ENCODE measurements at places on chromosomes 5 and 9.
A peak's percentile ranks its signal among the peaks of the same experiment; 100 is the strongest.

DNA sequence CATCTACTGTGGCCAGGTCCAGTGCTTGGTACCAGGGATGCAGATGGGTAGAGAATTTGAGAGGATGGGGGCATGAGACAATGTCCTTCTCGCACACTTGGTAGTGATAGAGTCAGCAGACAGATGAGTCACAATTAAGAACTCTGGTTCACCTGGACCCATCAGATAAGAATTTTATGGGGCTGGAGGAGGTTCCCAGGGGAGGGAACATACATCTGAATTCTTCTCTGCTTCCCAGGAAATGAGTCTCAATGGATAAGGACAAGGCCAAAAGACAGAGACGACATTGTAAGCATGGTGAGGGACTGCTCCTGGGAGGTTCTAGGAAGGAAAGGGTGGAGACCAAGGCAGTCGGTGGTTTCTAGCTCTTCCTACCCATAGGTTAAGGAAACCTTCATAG is 5.3 kb downstream of the SLC4A9 start:
- no peak for DNase-seq

DNA sequence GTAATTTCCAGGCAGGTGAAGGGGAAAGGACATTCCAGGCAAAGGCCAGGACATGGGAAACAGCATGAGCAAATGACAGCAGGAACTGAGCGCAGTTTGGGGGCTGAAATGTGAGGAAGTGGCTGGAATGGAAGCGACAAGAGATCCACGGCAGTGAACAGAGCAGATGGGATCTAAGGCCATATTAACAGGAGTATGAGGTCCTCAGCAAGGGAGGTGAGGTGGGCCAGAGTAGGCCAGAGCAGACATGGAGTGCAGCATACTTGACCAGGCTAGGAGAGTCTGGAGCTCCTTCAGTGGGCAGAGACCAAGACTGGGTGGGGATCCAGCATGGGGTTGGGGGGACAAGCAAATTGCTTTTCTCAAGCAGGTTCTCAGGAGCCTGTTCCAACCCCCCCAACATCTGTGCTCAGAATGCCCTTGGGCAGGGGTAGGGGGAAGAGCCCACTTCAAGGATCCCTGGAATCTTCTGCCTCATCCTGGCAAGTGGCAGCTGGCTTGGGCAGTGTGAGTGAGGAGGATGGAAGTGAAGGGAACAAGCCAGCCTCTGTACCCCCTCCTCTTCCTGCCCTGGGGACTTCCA is 34.5 kb downstream of the DAB2IP start:
- DNase-seq = no peak

- DNase-seq = no peak
Observed at GRCh38 chr5:88613051-88613450, 269.9 kb downstream of the MEF2C start.

DNA sequence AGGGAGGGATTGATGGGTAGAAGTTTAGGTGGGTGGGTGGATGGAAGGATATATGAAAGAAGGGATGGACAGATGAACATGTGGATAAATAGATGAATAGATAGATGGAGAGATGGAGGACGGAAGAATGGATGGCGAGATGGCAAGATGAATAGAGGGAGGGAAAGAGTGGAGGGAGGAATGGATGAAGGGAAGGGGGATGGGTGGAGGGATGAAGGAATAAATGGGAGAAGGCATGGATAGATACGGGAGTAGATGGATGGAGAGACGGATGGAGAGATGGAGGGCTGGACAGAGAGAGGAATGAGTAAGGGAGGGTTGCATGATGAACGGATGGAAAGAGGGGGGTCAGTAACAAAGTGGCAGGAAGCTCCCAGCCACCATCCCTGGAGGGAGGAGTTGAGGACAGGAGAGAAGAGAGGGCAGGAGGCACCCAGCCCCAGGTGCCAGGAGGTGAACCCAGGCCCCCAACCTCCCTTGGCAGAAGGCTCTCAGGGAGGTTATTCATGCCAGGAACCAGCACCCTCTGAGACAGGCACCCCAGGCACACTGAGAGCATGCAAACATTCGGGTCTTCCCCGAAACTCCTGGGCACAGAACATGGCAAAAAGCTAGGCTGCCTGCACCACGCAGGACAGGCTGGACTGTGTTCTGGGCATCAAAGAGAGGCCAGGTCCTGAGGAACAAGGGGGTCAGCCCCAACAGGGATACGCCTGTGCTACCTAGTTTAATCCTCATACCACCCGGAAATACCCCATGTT is 9.1 kb downstream of the SARDH start:
- no peak for DNase-seq

GRCh38 chr5:134025786-134026185 is 21.0 kb upstream of the VDAC1 start:
- DNase-seq = no peak

DNA sequence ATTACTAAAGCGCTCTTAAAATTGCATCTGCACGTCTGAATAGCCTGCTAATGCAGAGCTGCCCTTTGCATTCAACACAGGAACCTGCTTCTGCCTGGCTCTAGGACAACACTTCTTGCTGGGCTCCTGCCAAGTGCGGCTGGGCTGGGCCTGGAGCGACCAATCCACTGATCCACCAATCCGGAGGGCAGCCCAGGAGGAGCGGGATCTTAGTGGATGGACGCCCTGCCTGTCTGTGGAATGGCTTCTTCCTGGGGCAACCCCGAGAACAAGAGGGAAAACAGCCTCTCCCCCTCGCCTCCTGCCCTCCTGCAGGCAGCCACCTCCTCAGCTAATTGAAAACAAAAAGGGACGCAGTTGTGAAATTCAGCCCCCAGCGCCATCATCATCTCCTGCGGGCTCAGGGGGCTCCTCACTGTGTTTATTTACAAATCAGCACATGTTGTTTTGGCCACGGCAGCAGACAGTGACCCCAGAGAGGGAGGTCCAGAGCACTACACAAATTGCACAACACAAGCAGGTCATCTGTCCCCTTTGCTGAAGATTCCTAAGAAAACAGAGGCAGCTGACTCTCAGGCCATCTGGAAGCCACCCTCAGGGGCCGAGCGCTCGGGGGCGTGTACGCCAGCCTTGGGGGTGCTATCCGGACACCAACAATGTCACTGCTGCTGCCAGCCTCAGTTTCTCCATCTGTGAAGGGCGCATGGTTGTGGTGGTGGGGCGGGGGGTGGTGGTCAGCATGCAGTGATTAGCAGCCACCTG is 57.3 kb downstream of the GADD45G start:
- peak; percentile 89 for DNase-seq

DNA sequence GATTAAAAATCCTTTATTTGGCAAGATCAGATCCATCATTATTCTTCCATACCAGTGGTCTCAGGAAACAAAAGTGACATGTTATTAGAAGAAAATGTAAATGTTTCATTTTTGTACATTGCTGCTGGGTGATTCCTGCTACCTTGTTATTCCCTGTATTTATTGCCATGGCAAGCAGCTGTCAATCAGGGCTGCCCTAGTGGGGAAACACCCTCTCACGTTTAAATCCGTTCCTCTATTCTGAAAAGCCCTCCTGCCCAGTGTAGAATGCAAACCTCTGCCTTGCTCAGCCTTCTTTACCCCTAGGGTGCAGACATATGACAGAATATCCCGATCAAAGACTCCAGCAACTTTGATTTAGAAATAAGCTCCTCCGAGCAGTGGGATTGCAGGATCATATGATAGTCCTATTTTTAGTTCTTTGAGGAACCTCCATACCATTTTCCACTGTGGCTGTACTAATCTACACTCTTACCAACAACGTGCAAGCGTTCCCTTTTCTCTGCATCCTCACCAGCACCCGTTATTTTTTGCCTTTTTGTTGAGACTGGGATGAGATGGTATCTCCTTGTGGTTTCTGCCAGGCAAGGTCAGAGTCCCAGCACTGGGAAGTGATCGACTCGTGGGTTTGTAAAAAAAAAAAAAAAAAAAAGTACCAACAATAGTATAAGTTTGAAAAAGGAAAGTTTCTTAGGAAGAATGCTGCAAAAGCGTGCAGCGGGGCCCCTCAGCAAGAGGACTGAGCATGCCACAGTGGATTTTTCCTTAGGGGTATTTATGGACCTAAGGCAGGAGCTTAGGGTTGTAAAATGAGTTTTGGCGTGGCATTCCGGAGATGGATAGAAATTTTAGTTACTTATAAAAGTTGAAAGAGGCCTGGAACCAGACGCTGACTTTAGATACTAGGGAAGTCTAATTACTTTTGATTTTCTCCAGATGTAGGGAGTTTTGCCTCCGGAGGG is 66.7 kb downstream of the HRH2 start:
- no peak for DNase-seq

DNA sequence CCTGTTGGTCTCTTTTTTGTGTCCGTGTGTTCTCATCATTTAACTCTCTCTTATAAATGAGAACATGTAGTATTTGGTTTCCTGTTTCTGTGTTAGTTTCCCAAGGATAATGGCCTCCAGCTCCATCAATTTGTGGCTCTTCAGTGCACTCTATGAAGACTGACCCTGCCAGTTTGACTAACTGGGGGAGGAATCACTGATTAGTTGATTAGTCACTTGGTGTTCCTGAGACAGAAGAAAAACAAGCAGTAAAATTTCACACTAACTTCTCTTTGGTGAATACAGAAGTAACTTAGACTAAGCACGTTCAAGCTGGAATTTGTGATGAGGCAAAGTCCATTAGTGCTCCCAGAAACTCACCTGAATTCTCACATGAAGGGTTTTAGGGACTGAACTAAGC is 495.8 kb upstream of the RORB start:
- DNase-seq = no peak

- no peak for DNase-seq
Observed at GRCh38 chr5:138610918-138611677, 35.9 kb upstream of the HSPA9 start.

GRCh38 chr9:93265301-93265971 is 81.5 kb downstream of the WNK2 start:
- no peak for DNase-seq

DNA sequence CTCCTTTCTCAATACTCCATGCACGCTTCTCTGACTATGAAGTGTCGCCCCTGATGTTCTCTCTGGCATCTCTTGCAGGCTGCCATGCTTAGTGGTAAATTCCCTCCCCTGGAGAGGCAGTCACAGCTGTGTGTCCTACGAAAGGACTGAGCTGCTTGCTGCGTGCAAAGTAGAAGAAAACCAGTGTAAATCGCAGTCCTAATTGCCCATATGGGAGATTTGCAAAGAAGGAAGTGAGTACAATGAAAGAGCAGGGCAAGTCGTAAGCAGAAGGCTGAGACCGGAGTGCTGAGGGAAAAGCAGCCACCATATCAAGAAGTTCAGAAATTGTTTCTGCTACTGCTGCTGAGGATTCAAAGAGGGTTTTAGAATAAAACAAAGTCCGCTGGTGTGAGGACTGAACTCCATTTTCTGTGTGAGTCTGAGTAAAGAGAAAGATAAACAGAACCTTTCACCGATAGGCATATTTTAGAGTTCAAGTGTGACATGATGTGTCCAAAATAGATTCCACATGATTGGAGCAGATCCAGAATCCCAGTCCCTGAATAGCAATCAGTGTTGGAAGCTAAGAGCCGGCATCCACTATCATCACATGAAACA is 507.8 kb upstream of the MPDZ start:
- DNase-seq = no peak

DNA sequence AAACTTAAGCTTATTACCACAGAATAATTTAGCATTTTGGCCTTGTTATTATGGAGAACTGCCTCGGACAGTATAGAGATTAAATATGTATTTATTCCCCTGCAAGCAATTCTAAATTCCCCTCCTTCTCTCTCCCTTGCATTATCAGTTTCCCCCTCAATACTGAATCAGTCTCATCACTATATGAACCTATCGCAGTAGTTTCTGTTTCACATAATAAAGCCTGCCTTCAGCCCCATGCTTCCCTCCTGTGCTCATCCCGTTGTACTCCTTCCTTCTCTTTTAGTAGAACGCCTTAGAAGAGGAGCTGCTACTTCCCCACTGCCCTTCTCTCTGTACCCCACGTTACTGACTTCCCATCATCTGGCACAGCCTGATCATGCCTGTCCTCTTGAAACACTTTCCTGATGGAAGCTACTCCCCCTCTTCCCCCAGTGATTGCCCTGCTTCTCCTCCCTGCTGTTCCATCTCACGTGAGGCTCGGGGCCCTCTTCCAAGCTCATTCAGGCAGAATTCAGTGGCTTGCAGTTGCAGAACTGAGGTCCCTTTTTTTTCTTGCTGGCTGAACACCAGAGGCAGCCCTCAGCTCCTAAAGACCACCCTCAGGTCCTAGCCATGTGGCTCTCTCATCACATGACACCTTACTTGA is 93.4 kb downstream of the PPIC start:
- DNase-seq = no peak

- no peak for DNase-seq
Observed at GRCh38 chr5:118578093-118578492, 410.3 kb downstream of the DTWD2 start.

DNA sequence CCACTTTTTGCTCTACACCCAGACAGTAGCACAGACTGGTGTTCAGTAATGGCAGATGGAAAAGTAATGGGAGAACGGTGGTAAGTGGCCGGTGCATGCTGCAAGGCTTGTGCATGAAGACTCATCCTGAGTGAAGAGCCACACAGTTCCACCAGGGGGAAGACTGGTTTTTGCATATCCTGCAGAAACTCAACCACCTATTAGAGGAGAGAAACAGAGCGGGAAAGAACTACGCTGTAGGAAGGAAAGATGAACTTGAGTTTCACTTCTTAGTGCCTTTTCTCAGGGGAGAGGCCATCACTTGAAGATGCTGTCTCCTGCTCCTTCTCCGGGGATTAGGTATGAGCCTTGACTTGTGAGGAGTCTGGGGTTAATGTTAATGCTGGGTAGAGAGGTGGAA is 9.4 kb upstream of the PRSS3 start:
- no peak for DNase-seq

DNA sequence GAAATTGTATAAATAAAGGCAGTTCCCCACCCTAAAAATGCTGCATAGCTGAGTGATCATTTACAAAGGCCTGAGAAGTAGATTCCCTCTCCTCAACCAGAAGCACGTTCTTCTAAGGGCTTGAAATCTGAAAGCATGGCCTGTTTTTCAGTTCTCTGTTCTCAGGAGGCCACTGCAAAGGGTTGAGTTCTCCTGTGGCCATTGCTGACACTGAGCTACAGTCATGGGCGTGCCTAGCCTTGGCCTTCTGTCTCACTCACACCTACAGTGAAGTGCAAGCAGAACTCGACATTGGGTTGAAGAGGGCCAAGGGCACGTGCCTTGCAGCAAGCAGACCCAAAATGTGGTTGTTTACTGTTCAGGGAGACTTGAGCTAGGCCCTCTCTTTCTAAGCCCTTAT is 276.6 kb upstream of the VLDLR start:
- DNase-seq = no peak

GRCh38 chr9:120711841-120712538 is 2.3 kb downstream of the MEGF9 start:
- DNase-seq = no peak

- DNase-seq = no peak
Observed at GRCh38 chr5:91849069-91849468, 466.0 kb upstream of the ARRDC3 start.

GRCh38 chr9:85522459-85523092 is 219.2 kb downstream of the AGTPBP1 start:
- no peak for DNase-seq

DNA sequence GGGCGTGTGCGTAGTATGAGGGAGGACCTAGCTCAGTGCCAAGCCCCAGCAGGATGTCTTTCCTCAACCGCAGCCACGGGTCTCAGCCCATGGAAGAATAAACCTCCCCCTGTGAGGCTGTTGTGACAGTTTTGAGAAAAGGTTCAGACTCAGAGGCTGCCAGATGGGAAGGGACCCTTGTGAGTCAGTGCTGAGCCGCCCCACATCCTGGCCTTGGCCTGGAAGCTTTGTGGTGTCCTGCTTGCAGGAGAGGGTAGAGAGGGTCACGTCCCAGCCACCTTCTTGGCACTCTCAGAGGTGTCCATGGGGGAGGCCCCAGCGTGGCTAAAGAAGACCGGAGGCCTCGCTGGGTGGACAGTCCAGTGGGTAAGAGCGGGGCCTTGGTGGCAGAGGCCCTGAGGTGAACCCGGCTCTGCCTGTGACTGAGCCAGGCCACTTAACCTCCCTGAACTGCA is 2.8 kb downstream of the GRHPR start:
- DNase-seq = no peak

GRCh38 chr5:142298789-142299188 is 26.0 kb downstream of the SPRY4 start:
- no peak for DNase-seq

Data from retinal pigment epithelial cell (primary cell).